ENCODE measurements at places on chromosomes 11 and 22.

- no peak for DNase-seq
Measured at GRCh38 chr11:84788220-84788619, 838.9 kb downstream of the DLG2 start.

GRCh38 chr22:25488244-25489020, 76.0 kb upstream of the GRK3 start:
- peak; percentile 9 for DNase-seq

GRCh38 chr11:33579101-33579500, 121.5 kb downstream of the C11orf91 start:
- no peak for DNase-seq

DNA sequence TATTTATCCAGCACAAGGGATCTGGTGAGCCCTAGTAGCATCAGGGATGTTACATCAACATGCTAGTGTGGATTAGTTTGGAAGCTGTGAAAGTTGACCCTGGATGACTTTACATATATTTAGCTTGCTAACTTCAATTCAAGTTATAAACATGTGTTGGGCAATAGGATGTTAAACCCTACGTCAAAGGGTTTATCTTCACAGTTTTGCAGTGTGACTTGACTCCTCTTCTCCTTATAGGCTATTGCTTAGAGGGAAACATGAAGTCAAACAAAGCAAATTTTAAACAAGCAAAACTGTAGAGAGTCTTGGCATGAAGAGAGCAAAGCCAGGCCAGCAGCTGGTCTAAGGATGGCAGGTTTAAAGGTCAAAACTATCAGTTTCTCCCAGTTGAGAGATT, 11.3 kb upstream of the CTSC start:
- no peak for DNase-seq
